ENCODE measurements at places on chromosomes 12 and 14.

DNA sequence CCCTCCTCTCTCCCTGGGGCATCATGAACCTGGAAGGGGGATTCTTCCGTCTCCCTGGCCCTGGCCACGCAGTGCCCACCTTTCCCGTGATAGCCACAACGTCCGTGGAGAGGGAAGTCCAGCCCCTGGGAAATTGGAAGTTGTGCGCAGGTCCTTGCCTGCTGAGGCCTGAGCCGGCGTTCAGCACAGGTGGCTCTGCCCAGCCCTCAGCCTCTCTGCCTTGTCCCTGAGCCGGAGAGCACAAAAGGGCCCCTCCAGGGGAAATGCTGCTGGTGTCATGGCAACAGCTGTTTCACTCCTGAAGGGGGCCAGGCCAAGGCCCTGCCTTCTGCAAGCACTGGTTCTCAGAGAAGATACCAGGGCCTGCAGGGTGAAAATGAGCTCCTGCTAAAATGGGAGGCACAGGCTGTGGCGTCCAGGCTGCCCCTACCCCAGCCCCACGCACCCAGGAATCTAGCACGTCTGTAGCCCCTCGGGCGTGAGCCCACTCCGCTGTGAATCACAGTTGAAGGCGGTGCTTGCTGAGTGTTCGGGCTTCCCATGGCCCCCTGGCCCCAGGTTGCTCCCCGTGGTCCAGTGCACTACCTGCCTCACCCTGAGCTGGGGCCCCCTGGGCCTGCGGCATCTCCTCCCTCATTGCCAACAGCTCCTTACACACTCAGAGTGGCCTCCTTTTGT is 149.4 kb downstream of the ADGRD1 start:
- no peak for DNase-seq

DNA sequence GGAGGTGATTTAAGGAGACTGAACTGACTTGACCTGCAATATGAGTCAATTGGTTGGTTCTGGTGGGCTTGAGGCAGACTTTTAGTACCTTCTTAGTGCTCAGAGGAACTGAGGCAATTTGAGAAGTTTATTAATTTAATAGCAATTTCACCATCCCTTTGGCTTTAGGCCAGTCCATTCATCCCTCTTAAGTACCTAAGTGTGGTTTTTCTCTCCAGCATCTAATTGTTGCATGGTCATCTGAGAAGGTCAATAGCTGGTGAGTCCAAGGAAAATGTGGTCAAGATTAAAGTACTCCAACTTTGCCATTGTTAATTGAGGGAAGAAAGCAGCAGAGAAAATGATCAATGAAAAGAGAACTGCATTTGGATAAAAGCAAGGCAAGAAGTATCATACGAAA is 115.4 kb upstream of the DYRK2 start:
- DNase-seq = no peak

DNA sequence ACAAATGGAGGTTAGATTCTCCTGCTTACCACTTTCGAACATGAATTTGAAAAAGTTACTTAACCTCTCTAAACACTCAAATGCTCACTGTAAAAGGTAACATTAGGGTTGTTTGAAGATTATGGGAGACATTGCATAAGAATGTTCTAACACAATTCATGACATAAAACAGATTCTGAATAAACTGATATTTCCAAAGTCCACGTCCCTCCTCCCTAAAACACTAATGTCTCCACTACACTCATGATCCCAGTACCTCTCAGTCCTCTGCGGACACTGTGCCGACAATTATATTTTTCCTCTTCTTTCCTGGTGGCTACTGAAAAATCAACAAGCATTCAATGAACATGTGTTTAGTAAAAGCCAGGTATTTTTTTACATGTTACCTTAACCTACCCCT is 18.8 kb upstream of the IAPP start:
- no peak for DNase-seq

GRCh38 chr12:90449611-90450010 is 505.4 kb downstream of the CCER1 start:
- no peak for DNase-seq

DNA sequence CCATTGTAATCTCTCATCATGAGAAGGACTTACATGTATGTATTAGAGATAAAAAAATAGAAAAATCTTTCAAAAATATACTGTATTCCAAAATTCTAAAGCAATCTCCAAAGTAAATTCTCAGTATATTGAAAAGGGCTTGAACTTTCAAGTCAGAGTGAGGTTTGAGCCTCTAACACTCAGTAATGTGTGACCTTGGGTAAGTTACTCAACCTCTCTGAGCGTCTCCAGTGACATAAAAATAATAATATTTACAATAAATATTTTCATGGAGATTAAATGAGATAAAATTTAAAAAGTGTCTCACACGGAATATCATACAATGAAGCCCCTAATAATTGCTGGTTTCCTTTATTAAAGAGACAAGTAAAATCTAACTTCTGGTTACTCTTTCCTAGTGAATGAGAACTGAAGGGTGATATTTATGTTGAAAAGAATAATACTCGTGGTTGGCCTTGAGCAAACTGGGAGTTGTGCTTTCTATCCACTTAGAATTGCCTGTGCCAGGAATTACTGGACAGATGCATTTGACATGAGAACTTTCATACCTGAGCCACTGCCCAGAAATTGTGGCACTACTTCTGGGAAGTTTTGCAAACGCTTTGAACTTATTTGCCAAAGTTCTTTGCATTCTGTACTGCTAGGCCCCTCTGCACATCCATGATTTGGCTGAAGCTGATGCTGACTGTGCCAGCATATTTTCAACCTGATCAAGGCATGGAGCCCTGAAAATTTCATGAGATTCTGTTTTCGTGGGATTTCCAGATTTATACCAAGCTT is 933.7 kb downstream of the GALC start:
- DNase-seq = no peak

DNA sequence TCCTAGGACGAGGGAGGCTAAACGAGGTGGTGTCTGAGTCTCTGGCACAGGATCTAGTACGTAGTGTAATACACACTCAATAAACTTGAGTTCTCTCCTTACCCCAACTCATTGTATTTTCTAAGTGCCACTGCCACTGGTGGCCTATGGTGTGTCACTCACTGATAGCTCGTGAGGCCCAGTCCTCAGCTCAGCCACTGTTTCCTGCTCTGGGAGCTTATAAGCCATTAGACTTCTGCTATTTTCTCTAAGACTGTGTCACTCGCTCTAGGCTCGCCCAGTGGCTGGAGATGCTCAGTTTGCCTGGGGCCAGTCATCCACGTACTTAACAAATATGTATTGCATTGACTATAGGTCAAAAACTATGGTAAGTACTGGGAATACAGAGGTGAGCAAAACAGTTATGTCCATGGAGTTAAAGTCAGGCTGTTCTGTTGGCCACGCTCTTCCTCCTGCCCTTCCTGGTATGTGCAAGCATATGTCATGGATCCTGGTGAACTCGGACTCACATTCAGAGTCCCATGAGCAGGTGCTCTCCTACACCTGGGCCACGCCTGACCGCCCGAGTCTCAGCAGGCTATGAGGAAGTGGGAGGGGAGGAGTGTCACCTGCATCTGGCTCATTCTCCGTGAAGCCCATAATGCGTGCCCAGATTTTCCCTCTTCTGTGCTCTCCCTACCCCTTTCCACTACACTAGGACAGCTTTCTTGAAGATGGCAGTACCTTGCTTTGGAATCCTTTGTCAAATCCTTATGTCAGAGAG is 41.6 kb downstream of the DEGS2 start:
- no peak for DNase-seq

- no peak for DNase-seq
Measured at GRCh38 chr14:44798386-44799242, 163.1 kb downstream of the KLHL28 start.

- no peak for DNase-seq
Measured at GRCh38 chr12:99387661-99388060, 259.9 kb upstream of the GARIN6 start.

DNA sequence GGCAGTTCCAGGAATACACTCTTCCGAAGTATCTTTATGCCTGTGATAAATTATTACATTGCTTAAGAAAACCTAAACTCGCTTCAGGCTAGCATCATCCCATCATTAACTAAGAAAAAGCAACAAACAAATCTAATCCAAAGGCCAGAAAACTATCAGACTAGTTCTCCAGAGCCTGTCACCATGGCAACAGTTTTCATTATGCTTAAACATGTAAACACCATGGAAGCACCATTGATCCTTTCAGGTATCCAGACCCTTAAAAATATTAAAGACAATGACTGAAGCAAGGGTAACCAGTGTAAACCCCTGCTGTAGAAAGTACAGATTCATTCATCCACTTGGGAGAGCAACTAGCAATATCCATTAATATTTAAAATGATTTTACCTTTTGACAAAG is 9.8 kb downstream of the DAD1 start:
- no peak for DNase-seq

GRCh38 chr12:105474672-105475071 is 144.2 kb downstream of the C12orf75 start:
- DNase-seq = no peak

DNA sequence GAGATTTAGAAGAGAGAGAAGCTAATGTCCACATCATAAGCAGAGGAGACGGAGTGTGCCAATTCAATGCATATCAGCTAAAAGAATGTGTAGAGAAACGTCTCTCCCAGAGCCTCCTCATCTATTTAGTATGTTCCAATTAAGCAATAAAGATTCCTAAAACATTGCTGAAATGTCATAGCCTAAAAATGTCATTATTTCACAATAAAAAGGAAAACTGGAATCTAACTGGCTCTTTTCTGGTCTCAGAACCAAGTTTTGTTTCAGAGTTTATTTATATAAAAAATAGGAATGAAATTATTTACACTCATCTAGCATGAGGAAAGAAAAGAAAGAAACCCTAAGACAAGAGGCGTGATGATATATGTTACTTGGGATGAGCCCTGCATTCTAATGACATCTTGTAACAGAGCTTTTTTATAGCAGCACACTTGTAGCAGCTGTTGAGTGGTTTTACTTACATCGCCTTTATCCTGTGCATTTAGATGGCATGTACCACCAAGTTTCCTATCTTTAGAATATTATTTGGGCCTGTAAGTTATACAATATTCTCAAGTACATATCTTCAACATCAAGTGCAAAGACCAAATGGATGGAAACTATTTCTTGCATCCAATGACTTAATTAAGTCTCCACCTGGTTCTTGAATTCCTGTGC is 266.3 kb upstream of the PRKD1 start:
- no peak for DNase-seq

DNA sequence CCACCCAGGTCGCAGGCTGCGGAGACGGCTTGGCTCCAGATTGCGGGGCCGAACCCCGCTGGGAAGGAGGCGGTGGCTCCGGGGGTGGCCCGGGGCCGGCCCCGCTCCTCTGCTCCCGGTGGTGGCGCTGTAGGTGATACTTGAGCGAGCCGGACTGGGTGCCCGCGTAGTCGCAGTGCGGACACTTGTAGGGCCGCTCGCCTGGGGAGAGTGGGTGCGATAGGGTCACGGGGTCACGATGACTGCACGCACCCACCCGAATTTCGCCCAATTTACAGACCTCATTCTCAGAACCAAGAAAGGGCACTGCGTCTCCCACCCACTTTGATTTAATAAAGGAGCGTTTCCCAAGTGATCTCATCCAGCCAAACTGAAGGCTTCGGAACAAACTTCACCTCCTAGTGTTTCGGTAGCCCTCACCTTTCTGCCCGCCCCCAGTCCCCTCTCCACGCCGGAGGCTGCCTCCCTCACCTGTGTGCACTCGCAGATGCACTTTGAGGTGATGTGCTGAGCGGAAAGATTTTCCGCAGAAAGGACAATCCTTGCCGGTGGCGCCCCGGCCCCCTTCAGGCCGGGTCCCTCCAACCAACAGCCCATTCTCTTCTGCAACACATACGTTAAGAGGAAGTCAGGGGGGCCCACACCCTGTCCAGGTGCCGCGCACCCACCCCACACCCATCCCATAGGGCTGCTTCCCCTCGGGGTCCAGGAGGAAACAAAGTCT is 7.4 kb downstream of the ZNF219 start:
- DNase-seq = no peak

DNA sequence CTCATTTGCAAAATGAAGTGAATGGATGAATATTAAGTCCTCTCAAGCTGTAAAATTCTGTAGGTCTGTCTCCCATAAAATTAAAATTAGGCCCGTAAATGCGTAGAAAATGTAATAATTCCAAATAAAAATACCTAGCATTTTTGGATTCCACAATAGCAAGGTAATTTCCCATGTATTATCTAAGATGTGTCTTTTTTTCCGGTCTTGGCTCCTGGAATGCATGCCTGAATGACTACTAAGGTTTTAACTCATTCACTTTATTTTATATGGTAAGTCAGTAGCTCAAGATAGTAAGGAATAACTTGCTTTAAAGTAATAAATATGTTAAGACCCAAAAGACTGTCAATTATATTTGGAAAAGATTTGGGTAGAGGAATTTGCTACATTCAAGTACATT is 11.1 kb downstream of the TXNRD1 start:
- no peak for DNase-seq

- no peak for DNase-seq
Measured at GRCh38 chr14:44945264-44945663, 16.5 kb downstream of the KLHL28 start.

DNA sequence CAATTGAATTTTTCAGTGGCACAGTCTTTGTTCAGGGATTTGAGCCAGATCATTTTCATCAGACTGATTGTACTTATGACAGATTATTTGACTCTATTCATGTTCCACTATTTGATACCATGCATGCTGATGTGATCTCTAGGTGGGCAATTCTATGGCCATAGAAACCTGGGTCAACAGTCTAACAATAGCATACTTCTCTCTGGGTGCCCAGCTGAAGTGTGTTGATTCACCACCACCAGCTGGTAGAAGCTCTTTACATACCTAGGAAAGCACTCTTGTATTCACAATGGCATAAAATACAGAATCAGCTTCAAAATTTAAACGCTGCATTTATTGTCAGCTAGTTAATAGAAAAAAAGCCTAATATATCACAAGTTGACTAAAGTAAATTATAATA is 90.2 kb upstream of the TMTC2 start:
- DNase-seq = no peak

GRCh38 chr12:63151623-63152320 is 771 bp upstream of the AVPR1A start:
- DNase-seq = no peak

GRCh38 chr12:4355156-4356040 is 24.1 kb downstream of the FGF23 start:
- no peak for DNase-seq

DNA sequence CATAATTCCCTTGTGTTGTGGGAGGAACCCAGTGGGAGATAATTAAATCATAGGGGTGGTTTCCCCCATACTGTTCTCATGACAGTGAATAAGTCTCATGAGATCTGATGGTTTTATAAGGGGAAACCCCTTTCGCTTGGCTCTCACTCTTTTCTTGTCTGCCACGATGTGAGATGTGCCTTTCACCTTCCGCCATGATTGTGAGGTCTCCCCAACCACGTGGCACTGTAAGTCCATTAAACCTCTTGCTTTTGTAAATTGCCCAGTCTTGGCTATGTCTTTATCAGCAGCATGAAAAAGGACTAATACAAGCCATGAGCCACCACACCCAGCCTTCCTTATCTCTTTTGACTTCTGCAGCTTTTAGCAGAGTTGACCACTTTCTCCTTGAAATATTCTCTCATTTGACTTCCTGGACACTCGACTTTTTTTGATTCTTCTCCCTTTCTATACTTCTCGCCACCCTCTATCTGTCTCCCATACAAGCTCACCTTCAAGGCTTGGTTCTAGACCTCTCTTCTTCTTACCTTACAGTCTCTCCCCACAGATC is 2.3 kb downstream of the MTERF2 start:
- DNase-seq = no peak
